ENCODE measurements at places on chromosomes 7 and 10.
A peak's percentile ranks its signal among the peaks of the same experiment; 100 is the strongest.

- no peak for DNase-seq
Measured at GRCh38 chr7:47332681-47333553, 249.0 kb downstream of the TNS3 start.

DNA sequence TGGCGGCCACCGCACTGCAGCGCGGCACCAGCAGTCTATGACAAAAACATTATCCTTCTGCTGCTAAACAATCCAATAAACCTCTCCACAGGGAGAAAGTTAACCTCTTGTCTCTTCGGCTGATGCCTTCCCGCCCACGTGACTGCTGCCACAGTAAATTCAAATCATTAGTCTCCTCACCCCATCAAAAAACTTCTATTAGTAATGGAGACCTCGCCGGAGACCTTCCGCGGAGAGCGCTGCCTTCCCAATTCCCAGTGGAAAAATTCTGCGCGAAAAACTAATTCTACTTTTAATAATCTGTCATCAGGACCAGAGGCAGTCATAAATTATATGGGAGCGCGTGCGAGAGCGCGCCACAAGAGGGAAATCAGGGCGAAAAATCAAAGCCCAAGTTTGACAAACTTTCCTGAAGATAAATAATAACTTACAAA, 90.0 kb upstream of the PAX2 start:
- DNase-seq = no peak

DNA sequence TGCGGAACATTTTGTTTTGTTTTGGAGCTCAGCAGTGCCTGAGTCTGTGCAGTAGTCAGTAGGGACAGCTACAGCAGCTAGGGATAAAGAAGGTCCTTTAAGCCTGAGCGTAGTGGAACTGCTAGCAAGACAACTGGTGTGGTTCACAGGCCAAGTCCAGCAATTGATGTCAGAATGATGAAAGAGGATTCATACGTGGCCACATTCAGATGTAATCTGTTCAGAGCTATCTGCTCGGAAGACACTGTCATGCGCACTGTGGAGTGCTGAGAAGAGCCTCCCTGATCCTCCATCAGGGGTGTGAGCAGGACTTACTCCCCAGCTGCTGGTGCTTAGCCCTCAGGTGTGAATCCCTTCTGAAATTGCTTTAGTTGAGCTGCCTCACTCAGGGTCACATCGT, 79.6 kb upstream of the ANKRD1 start:
- DNase-seq = no peak

- DNase-seq = no peak
Measured at GRCh38 chr7:87878208-87878735, 2.0 kb downstream of the DBF4 start.

DNA sequence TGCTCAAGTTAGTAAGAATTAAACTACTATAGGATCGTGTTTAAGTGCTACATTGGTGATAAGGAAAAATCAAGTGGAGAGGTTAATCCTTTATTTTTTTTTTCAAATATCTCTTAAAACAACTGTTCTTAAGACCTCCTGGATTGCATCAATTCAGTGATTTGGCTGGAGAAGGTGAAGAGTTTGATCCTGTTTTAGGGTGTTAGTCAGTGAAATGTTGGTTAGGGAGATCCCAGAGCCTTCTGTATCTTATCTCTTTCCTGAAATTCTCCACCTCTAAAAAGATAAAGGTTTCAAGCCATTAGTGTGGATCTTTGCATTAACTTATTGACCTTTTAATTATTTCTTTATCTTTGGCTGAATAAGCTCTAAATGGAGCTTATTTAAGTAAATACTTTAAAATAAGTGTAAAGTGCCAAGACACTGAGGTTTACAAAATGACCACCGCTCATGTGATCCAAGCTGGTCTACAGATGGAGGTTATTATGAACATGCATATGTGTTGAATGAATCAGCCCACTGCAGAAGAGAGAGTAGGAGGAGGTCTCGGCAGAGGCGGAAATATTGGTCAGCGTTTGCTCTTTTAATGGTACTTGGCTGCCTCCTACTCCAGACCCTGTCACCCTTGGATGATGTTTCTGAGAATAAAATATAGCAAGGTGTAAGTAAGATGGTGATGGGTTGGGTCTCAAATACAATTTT, 51.8 kb upstream of the BMPER start:
- peak; percentile 84 for DNase-seq

DNA sequence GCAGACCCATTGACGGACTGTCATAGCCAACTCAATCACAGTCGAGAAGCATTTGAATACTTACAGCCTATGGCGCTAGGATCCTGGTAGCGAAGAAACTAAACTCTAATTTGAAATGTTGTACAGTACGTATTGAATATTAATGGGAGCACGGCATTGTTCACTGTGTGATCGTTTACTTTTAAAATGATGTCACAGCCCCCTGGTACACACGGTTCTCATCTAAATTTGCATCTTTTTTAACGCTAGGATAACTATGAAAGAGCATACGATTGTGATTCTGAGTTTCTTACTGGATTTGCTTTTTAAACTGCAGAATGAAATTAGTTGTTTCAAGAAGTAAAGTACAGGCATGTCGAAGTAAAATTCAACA, 895 bp upstream of the NAPEPLD start:
- no peak for DNase-seq

GRCh38 chr10:20200758-20201157, 384.5 kb downstream of the PLXDC2 start:
- DNase-seq = no peak

GRCh38 chr7:7641129-7641663, 644 bp downstream of the UMAD1 start:
- DNase-seq = no peak

- DNase-seq = no peak
Measured at GRCh38 chr10:58885146-58885545, 291.3 kb upstream of the PHYHIPL start.

- no peak for DNase-seq
Measured at GRCh38 chr10:102451105-102451969, at the start of gene C10orf95. Gene C10orf95 (minus strand): TSS chr10:102451543. CDS start chr10:102451093, 450 bp downstream.

DNA sequence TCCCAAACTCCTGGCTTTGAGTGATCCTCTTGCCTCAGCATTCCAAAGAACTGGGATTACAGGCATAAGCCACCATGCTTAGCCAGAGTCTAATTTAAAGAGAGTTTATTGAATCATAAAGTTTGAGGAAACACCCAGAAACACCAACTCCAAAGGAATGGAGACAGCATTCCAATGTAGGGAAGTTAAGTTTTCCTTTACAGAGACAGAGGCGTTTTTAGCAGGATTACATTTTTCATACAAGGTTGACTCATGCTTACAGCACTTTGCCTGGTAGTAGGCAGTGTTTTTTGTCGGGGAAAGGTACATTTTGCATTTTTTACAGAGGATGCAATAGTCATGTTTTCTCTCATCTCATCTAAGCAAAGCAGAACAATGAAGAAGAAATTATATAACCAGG, 18.9 kb upstream of the OPN4 start:
- peak; percentile 76 for DNase-seq

- no peak for DNase-seq
Measured at GRCh38 chr10:1514681-1515080, 222.6 kb downstream of the ADARB2 start.

Measured in HS-5 (cell line).